ENCODE measurements at places on chromosomes 12 and 14.

- no peak for DNase-seq
Measured at GRCh38 chr12:15701631-15702156, 87.5 kb downstream of the EPS8 start.

DNA sequence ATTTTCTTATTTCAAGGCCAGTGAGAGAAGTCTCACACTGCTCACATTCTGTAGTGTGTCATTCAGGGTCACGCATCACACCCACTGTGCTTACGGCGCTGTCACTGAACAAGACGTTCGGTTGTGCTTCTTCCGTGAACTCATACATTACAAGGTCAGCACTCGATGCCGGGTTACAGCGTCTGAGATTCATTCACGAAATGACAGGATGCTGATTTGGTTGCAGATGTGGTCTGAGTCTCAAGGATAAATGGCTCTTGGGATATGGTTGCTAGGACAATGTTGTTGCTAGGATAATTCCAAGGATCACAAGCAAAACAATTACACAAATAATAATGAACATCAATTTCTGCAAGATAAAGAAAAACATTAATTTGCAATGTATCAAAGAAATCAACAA, 47.4 kb downstream of the STX2 start:
- DNase-seq = no peak

DNA sequence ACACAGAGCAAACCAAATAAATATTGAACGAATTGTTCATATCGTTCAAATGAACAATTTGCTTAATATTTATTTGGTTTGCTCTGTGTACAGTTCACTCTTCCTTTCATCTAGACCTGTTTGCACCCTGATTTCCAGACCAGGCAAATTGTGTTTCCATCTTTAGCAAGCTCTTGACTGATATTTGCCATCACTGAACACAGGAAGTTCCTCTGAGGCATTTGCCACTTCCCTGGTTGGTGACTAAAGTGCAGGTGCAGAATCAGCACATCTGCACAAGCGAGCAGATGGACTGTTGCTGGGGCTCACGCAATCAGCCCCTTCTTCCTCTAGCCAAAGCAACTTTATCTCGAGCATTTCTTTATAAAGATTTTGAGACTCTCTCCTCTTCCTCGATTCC, 112.9 kb downstream of the DAAM1 start:
- DNase-seq = no peak

DNA sequence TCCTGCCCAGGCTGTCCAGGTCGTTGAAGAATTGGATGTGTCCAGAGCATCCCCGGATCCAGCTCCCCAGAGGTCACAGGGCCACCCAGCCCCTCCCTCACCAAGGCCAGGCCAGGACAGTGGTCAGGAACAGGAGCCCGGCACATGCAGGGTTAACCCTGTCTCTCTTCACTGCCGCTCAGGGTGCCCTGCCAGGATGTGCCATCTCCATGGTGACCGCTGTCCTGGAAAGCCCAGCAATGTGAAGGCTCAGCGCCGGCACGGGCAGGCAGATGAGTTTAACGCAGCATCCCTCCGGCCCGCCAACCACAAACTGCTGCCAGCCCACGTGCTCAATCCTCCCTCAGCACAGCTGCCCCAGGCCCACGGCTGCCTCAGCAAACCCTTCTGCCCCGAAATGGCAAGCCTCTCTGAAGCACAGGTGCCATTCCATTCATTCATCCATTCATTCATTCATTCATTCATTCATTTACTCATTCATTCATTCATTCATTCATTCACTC, 4.4 kb downstream of the TMEM179 start:
- no peak for DNase-seq

DNA sequence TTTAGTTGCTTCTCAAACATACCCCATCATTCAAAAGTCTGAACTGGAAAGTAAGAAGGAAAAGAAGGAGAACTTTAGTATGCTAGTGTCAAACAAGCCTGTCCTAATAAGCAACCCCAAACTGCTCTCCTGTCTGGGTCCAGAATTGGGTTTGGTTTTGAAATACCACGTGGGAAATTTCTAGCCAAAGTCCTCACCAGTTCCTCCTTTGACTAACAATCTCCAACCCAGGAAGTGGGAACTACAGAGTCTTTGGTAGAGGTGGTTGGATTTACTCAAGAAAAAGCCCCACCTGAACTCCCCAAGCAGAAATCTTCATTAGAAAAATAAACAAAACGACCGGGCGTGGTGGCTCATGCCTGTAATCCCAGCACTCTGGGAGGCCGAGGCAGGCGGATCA, 17.4 kb upstream of the EIF4B start:
- DNase-seq = no peak

DNA sequence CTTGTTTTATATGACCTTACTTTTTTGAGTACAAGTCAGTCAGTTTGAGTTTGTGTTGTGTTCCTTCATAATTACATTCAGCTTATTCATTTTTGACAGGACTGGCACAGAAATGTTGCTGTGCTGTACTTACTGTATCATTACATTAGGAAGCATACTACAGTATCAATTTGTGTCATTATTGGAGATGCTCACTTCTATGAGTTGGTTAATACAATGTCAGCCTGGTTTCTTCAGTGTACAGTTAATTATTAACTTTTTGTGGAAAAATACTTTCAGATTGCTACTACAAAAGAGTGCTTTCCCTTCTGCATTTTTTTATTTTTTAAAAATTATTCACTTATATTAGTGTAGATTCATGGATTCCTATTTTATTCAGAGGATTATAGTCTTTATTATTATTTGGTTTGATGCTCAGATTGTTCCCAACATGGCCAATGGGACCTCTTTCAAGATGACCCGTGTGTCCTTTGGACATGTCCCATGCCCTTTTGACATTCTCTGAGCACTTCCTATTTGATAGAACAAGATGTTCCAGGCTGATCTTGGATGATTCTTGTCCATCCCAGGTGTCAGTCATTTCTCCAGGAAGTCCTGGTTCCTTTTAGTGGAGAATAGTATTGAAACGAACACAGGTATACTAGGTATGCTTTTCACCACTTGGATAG, 66.6 kb downstream of the MON2 start:
- no peak for DNase-seq

- no peak for DNase-seq
Measured at GRCh38 chr12:110028323-110028722, 20.0 kb downstream of the C12orf76 start.

DNA sequence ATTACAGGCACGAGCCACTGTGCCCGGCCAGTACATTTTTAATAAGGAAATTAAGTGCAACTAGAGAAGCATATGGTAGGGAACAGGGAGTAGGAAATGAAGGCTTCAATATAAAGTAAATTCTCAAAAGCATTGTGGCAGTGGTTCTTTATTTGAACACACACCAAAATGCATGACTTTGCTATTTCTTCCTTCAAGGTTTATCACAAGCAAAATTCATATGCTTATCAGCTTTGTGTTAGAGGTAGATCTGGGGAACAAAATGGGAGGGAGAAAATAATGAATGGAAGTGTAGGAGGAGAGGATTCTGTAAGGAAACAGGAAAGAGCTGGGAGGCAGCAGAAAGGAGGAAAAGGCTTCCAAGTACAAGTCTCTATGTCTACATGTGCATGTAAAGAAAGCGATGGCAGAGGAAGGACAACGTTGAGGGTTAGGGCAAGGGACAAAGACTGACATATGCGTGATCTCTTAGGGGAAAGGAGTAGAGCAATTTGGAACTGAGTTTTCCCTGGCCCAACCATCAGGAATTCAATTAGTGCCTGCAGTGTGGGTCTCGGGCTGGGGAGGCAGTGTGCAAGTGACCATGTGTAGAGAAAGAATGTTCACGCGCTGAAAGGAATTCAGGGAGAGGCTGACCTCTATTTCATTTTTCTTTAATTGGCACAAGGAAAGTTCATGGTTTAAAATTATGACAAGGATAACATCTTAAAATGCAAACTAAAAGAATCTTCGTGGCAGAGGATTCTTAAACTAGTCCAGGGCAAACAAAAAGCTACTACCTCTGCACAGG, 22.9 kb upstream of the RASSF8 start:
- DNase-seq = no peak
